ENCODE measurements at places on chromosomes 1 and 21. TPM values are rescaled to one million over a fixed set of nuclear protein-coding genes. Genes with fewer than 3 reads are reported as not detected.

- DNase-seq = no peak
- no peak overlapping the region for H3K27ac ChIP-seq
- no peaks in the 10 kb centered on the region for H3K27me3 ChIP-seq
- H3K4me3 ChIP-seq = no peak overlapping the region
Measured at GRCh38 chr1:238722812-238723211, 663.6 kb upstream of the CHRM3 start.

GRCh38 chr1:183607322-183607980 is 17.2 kb upstream of the NCF2 start:
- no peak overlapping the region for H3K27ac ChIP-seq
- no peaks in the 10 kb centered on the region for H3K4me1 ChIP-seq
- H3K27me3 ChIP-seq = no peaks in the 10 kb centered on the region
- no peak overlapping the region for H3K4me3 ChIP-seq

DNA sequence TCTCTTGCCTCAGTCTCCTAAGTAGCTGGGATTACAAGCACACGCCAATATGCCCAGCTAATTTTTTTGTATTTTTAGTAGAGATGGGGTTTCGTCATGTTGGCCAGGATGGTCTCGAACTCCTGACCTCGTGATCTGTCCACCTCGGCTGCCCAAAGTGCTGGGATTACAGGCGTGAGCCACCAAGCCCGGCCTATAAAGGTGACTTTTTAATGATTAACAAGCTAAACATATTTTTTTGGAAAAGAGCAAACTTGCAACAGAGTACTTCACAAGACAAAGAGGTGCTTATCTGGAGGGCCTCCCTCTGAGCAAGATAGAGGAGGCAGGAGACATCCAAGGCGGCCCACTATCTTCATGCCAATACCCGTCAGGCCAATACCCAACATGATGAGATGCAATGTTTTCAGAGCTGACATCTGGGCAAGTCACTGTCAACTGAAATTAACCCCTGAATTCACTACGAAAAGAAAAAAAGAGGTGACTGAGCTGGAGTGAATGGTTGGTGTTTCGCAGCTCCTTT is 10.5 kb downstream of the BCAR3 start:
- DNase-seq = no peak
- H3K36me3 ChIP-seq = peaks cover 8% of the 10 kb centered on the region
- no peaks in the 10 kb centered on the region for H3K27me3 ChIP-seq
- H3K4me1 ChIP-seq = peaks cover 13% of the 10 kb centered on the region

DNA sequence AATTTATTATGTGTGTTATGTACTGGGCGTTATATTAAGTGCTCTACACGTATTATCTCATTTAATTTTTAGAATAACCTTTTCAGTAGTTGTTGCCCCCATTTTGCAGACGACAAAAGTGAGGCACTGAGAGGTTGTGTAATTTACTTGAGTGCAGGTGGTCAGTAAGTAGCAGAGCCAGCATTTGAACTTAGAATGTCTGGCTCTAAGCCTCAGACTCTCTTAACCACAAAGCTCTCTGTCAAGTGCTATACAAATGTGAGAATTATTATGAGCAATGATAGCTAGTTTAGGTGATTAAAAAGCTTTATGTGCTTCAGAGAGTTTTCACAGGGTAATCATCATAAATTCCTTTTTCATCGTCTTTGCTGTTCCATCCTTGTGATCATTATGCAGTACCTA is 96.3 kb upstream of the UBE2U start:
- peaks cover 18% of the 10 kb centered on the region for H3K4me1 ChIP-seq
- no peak overlapping the region for H3K4me3 ChIP-seq
- H3K36me3 ChIP-seq = no peaks in the 10 kb centered on the region
- H3K27ac ChIP-seq = no peak overlapping the region
- no peaks in the 10 kb centered on the region for H3K27me3 ChIP-seq

Gene SYNC
- total RNA-seq = not detected

- peaks cover 10% of the 10 kb centered on the region for H3K36me3 ChIP-seq
- DNase-seq = no peak
- peaks cover 24% of the 10 kb centered on the region for H3K4me1 ChIP-seq
- H3K27me3 ChIP-seq = no peaks in the 10 kb centered on the region
Measured at GRCh38 chr1:9595968-9596340, 7.2 kb downstream of the TMEM201 start.

DNA sequence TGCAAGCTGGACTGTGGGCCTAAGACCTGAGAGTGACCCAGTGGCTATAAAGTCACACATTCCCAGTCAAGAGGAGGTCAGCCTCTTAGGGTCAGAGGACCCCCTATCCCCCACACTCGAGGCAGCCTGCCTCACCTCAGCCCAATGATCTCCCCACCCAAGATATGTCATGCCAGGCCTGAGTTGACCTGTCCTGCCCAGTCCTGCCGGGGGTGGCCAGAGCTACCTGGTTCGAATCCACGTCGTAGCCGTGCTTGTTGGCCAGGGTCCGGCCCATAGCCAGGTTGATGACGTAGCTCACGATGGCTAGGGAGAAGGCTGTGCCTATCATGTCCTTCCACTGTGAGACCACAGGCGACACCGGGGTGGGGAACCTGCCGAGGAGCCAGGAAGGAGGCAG is 15.6 kb downstream of the SLC26A9 start:
- no peaks in the 10 kb centered on the region for H3K27me3 ChIP-seq
- H3K36me3 ChIP-seq = no peaks in the 10 kb centered on the region
- H3K4me3 ChIP-seq = no peak overlapping the region

Measured in GM23338 (cell line).